ENCODE measurements at places on chromosomes 1 and 21.

- DNase-seq = no peak
These were observed 10.1 kb downstream of the TCP10L start for GRCh38 chr21:32574946-32575925.

- DNase-seq = peak; percentile 21
These were observed 7.1 kb upstream of the CPLANE2 start for GRCh38 chr1:16243936-16244649.

GRCh38 chr1:25863486-25864262 is 4.4 kb upstream of the AUNIP start:
- no peak for DNase-seq

DNA sequence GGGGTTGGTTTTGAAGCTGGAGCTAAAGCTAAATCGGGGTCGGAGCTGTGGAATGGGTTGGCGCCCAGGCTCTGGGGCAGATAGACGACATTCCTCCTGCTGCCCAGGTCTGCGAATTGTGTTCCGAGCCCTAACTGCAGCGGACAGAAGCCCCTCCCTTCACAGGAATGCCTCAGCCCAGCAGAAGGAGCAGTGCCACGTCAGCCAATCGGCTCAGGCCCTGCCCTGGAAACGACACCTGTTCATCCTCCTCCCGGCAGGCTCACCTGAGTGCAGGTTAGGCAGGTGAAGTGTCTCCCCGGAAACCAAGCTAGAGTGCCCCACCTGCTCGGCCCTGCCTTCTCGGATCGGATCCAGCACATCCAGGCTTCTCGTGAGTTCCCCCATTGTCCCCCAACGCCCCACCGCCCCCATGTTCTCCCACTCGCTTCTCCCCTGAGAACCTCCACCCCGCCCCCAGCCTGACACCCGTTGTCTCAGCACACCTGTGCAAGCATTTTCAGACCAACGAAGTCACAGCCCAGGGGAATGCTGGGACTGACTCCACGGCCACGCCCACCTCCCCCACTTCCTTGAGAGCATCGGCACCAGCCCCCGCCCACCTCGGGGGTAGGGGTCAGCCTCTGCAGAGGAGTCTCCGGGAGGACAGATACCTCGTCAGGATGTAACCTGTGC is 775 bp downstream of the TMEM125 start:
- no peak for DNase-seq

DNA sequence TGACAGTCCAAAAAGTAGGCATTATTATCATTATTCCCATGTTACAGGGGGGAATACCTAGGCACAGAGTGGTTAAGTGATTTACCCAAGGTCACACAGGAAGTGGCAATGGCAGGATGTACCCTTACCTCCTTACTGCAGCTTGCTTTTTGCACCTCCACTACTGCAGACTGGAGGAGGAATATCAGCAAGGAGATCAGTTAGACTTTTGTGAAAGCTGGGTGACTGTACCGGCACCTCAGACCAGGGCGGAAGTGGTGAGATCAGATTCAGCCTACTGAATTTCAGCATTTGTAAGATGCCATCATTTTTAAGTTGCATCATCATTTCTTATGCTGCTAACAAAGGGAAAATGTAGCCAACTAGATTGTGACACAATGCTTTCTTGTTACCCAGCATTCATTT is 4.5 kb downstream of the ADARB1 start:
- DNase-seq = no peak

DNA sequence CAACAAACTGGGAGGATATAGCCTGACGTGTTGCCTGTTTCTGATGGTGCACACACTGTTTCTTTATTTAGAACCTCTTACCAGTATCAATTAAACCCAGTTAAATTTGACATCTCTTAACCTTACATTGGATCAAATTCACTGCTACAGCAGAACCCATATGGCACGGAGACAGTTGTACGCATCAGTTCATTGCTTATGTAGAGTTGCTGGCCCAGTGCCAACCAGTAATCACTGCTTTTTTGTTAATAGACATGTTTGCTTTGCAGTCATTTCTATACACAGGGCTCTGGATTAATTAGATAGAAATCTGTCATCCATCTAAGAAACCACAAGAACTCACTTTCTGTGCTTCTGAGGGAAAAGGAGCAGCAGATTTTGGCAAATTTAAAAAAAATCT is 154.0 kb downstream of the RWDD3 start:
- DNase-seq = no peak

DNA sequence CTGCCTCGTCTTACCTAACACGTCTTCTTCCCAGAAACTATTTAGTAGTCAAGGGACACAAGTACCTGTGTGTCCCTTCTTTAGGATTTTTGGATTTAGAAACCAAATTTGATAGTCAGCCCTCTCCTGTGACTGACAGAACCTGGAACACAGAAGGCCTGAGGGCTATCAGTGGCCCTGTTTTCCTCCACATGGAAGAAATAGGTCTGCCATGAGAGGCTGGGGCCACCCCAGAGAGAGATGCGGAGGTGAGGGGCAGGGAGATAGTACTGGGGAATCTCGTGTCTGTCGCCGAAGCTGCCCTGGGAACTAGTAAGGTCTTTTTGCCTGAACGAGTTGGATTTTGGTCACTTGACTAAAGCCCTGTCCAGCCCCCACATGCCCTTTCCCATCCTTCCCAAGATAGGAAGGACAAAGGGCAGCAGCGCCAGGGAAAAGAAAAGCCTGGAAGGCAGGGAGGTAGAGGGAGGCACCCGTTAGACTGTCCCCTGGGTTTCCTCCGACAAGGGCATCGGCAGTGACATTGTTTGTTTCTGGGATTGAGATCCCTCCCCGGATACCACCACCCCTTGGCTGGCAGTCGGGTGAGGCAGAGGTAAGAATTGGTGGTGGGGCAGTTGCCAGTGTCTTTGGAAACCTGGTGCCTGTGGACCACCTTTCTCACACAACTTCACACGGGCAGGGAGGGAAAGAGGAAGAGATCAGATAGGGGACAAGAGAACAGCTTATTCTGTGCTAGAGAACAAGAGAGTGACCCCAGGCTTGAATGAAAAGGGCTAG is 19.8 kb downstream of the SMIM12 start:
- no peak for DNase-seq

- no peak for DNase-seq
These were observed 21.1 kb downstream of the MEGF6 start for GRCh38 chr1:3590139-3590763.

DNA sequence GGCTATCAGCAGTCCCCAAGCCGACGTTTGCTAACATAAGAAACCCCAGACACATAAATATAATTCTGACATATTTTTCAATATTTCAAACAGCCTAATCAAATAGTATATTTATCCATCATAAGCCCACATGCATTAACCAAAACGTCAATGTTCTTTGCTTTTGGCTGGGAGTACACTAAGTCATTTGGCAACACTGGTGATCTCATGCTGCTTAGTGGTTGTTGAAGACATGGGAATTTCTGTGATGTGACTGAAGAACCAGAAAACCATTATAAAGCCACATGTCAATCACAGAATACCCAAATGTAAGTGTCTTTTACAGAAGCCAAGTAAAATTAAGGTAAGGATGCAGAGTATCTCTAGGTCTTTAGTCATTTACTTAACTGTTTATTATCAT is 57.6 kb downstream of the PLPPR5 start:
- DNase-seq = no peak

GRCh38 chr21:14864211-14865021 is 200.4 kb downstream of the NRIP1 start:
- no peak for DNase-seq

DNA sequence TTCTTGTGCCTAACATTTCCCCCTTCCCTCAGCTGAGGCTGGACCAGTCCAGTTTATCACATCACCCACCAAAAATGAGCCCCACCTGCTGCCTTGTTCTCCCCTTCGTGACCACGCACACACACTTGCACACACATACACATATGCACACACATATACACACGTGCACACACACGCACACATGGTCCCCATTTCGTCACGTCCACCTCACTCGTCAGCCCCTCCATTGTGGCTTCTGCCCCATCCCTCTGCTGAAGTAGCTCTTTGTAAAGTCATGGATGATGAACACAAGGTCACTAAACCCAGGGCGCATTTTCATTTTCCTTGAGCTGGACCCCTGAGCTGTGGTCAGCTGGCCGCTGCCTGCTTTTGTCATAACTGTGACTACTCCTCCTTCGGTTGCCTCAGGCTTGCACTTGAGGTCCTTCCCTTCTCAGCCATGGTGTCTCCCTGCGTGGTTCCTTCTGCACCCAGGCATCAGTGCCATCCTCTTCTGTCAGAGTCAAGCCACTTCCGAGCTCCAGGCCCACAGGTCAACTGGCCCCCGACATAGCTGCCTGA is 93.8 kb downstream of the SYT2 start:
- no peak for DNase-seq

- no peak for DNase-seq
These were observed 70.5 kb upstream of the CTTNBP2NL start for GRCh38 chr1:112325504-112325903.
